ENCODE measurements at places on chromosomes 7 and 10.

DNA sequence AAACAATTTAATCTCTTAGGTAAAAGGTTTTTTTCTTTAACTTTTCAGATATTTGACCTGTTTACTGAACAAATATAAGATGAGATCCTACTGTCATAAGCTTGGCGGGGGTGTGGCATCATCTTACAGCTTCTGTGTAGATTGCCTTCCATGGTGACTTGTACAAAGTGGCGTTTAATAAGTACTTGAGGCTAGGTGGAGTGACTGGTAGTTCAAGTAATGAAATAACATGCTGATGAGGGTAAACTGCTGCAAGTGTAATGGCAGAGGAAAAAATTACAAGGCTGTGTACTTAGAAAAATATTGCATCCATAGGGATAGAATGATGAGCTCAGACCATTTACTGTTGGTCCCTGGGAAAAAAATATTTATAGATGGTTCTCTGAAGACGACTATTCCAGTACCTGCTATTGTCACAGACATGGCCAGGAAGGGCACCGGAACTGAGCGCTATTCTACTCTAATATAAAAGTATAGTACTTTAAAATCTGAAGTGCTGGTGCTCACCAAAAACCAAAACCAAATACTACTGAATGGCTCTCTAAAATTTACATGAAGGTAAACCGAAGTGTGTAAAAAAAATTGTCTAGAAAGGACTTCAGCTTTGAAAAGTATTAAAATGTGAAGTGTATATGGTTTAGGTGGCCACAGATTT lies 42.4 kb downstream of the DNAH11 start:
- DNase-seq: no peak

DNA sequence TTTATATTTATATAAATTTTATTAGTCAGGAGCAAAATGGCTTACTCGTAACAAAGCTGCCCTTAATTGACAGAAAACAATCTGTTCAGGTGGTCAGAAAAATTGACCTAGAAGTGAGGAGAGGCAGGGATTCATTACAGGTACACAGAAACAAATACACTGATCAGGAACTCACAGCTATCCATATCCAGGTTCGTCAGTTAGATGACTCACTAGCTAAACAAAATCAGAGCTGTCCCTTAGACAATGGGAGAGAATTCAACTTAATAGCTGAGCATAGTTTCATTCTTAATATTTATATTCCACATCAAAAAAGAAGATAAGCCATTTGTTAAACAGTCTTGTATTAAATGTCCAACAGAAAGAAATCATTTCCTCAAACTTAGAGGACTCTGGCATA lies 41.7 kb downstream of the HYCC1 start:
- no peak for DNase-seq

DNA sequence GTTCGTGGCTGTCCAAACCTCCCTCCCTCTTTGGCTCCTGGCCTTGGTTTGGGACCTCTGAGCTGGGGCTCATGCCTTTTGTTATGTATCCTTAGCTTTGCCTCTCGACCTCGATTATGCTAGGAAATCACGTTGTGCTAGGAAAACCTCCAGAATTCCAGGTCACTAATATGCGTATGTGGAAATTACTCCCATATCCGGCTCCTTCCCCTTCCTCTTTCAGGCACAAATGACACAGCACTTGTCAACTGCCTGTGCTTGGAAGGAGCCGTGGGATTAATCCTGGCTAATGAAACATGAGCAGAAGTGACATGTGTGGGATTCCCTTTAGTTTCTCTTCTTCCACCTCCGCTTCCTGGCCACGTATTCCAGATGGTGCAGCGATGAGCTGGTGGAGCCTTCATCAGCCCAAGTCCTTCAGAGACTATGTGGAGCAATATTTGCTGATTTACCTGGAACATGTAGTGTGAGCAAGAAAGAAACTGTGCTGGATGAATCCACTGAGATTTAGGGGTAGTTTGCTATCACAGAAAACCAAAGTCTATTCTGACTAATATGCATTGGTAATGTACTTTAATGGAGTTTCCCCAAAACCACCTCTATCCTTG lies 149.2 kb downstream of the REEP3 start:
- DNase-seq: no peak

DNA sequence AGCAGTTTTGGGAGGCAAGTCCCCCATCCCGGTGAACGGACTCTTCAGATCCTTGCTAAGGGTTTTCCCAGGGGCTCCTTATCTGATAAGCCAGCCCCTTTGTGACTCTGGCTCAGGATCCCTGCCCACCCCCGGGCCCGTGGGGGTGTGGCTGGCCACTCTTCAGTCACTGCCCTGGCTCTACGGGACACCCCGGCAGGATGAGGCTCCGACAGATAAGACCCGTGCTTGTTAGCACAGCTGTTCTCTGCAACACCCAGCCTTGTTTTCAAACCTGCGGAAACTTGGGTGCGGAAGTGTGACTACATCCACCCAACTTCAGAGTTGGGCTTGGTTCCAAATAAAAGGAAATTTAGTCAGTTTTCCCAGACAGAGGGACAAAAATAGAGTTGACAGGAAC lies 66.7 kb upstream of the PODXL start:
- no peak for DNase-seq

DNA sequence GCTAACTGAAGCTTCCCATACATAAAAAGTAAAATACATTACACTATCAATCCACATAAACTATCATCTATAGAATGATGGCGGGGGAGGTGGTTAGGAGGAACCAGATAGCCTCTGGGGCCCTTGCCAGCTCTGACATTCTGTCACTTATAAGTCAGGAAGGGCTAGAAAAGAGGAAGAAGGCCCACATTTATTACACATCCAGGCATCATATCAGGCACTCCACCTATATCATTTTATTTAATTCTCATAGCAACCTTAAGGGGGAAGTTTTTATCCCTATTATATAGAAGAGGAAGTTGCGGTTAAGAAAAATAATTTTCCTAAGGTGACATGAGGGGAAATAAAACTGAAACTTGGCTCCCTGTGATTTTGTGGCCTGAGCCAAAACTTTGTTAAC lies 29.9 kb downstream of the HEPACAM2 start:
- no peak for DNase-seq

DNA sequence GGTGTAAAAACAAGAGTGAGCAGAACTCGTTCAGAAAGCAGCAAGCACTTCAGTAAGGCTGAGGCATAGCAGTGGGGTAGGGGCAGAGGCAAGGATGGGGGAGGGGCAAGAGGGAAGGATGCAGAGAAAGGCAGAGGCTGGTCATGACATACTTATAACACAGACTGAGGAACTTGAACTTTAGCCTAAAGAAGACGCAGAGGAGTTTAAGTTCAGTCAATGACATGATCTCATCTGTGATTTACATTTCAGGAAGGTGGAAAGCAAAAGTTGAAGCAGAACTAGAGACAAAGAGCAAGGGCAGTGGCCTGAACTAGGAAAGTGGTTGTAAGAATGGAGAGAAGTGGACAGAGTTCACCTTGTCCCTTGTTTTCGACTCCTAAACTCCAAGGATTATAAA lies 15.8 kb downstream of the MACC1 start:
- DNase-seq: no peak

GRCh38 chr10:124641282-124642087 lies 102.7 kb downstream of the FAM53B start:
- DNase-seq: no peak

GRCh38 chr7:47291461-47292081 lies 290.3 kb downstream of the TNS3 start:
- no peak for DNase-seq

GRCh38 chr7:20033621-20034400 lies 183.4 kb downstream of the MACC1 start:
- DNase-seq: no peak

- no peak for DNase-seq
Observed at GRCh38 chr10:102998399-102998907, 80.4 kb downstream of the CNNM2 start.

DNA sequence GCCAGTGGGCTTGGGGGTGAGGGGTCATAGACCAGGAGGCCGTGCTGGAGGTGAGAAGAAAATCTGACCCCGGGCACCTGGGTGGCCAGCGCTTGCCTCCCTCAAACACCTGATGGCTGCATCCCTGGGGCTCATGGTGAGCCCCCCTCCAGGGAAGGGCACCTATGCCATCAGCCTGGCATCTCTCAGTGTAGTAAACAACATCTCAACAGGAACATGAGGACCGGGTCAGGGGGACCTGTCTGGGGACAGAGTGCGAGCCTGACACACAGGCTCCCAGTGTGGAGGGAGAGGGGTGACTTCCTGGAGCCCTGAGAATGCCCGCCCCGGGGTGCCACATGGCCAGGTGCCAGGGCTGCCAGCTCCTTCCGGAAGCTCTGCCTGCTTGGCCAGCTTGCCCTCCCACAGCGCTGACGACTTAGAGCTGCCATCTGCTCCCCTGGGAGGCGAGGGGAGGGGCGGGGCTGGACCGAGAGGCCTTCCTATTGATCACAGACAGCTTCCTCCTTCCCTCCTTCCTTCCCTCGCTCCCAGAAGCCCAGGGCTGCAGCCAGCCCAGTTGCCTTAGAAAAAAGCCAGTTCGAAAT lies 12.3 kb downstream of the STX1A start:
- DNase-seq: no peak

DNA sequence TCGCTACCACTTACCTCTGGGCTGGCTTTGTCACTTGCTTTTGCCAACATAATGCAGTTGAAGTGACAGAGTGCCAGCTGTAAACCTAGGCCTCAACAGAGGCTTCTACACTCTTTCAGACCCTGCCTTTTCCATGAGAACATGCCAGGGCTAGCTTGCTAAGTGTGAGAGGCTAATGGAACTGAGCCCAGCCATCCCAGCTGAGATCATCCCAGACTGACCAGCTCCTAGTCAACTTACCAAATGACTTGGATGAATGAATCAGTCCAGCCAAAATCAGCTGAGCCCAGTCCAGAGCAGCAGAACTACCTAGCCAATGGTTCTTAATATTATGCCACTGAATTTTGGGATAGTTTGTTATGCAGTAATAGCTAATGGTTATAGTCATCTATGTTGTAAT lies 34.7 kb upstream of the MKLN1 start:
- DNase-seq: no peak

DNA sequence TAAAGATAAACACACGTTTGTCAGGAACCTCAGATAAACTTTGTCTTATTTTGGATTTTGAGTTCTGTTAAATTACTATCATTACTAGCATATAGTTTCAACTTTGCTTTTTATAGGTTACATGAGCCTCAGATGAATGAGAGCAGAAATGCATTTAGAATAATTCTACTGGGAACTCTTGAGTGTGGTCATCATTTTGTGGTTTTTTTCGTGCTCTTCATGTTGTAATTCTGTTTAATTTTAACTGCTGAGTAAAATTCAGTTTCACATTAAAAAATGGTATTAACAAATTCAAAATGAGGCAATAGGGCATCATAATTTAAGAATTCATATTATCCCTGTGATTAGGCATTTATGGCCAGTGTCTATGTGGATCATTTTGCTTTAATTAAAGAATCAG lies 72.9 kb downstream of the GNAI1 start:
- DNase-seq: no peak

GRCh38 chr7:92841192-92841591 lies 4.8 kb upstream of the CDK6 start:
- no peak for DNase-seq

GRCh38 chr7:135185471-135186260 lies 15.2 kb upstream of the CYREN start:
- DNase-seq: no peak

DNA sequence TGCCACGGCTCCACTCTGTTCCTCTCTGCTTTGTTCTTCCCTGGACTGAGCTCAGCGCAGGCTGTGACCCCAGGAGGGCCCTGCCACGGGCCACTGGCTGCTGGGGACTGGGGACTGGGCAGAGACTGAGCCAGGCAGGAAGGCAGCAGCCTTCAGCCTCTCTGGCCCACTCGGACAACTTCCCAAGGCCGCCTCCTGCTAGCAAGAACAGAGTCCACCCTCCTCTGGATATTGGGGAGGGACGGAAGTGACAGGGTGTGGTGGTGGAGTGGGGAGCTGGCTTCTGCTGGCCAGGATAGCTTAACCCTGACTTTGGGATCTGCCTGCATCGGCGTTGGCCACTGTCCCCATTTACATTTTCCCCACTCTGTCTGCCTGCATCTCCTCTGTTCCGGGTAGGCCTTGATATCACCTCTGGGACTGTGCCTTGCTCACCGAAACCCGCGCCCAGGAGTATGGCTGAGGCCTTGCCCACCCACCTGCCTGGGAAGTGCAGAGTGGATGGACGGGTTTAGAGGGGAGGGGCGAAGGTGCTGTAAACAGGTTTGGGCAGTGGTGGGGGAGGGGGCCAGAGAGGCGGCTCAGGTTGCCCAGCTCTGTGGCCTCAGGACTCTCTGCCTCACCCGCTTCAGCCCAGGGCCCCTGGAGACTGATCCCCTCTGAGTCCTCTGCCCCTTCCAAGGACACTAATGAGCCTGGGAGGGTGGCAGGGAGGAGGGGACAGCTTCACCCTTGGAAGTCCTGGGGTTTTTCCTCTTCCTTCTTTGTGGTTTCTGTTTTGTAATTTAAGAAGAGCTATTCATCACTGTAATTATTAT lies 1.2 kb downstream of the CLDN4 start:
- DNase-seq: no peak

DNA sequence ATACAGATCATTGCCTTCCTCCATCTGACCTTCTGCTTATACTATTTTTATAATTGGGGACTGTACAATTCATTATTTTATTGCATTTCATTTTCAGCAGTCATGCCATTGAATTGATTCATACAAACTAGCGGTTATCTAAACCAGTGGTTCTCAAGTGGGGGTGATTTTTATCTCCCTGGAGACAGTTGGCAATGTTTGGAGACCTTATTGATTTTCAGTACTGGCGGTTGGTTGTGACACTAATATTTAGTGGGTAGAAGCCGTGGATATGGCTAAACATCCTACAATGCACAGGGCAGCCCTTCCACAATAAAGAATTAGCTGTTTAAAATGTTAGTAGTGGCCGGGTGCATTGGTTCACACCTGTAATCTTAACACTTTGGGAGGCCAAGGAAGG lies 765.9 kb downstream of the LRMDA start:
- DNase-seq: no peak

DNA sequence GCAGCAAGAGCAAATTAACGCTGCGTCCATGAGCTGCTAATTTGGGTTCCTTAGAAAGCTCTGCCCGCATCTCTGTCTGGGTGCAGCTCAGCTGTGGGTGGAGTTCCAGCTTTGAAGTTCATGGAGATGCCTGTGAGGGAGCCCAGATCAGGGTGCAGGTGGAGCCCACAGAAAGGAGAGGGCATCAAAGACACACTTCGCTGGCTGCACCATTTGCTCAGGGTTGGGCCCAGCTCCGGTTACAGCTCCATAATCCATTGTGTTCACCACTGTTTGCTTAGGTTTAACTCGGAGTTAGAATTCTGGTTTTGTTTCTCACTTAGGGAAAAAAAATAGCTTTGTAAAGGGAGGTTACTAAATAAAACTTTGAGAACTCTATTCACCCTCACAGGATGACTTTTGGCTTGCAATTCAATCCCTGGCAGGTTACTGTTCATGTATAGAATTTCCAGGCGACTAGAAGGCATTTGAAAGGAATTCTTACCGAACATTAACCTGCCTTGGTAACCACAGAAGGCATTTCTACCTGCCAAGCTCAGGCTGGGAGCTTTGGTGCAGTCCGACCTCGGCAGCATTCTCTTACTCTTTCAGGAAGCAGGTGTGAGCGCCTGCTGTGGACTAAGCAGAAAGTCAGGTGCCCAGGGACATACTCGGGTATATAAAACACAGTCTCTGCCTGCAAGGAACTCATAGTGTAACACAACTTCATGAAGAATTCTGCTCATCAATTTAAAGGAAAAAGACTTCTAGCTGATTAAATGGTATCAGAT lies 179.5 kb upstream of the RNF32 start:
- no peak for DNase-seq
